Amygdala (tissue), 56 donors: ENCODE measurements at places on chromosomes 3 and 15.

GRCh38 chr3:13144163-13145023, 71.2 kb upstream of the IQSEC1 start:
- no peak for DNase-seq

DNA sequence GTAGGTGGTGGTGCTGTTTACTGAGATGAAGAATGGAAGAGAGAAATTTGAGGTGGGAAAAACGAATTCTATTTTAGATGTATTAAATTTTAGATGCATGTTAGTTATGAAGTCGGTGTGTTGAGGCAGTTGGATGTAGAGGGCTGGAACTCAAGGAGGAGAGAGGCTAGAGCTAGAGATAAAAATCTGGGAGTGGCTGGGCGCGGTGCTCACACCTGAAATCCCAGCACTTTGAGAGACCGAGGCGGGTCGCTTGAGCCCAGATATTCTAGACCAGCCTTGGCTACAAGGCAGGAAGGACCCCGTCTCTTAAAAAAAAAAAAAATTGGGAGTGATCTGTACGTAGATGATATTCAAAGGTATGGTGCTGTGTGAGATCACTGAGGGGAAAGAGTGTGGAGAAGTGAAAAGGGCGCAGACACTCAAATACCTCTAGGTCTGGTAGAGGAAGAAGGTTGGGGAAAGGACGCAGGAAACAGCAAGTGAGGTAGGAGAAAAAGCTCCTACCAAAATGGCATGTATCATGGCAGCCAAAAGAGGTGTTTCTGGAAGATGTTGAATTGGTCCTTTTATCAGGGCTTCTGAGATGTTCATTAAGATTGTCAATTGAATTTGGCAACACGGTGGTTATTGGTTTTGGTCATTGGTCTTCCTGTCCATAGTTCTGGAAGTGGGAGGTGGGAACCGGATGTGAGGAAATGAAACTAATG, 1.8 kb downstream of the YEATS2 start:
- no peak for DNase-seq

- DNase-seq, result peak; percentile 44
These were observed 102.6 kb upstream of the ROPN1 start for GRCh38 chr3:124094496-124094895.

DNA sequence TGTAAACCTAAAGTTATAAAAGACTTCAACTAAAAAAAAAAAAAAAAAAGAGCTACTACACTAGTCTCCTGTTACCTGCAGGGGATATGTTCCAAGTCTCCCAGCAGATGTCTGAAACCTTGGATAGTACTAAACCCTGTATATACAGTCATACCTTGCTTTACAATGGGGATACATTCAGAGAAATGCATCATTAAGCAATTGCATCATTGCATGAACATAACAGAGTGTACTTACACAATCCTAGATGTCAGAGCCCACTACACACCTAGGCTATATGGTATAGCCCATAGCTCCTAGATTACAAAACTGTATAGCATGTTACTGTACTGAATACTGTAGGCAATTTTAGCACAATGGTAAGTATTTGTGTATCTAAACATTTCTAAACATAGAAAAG, 119.1 kb downstream of the GMPS start:
- no peak for DNase-seq

GRCh38 chr15:100994597-100995446, 75.7 kb downstream of the LRRK1 start:
- DNase-seq, result no peak

DNA sequence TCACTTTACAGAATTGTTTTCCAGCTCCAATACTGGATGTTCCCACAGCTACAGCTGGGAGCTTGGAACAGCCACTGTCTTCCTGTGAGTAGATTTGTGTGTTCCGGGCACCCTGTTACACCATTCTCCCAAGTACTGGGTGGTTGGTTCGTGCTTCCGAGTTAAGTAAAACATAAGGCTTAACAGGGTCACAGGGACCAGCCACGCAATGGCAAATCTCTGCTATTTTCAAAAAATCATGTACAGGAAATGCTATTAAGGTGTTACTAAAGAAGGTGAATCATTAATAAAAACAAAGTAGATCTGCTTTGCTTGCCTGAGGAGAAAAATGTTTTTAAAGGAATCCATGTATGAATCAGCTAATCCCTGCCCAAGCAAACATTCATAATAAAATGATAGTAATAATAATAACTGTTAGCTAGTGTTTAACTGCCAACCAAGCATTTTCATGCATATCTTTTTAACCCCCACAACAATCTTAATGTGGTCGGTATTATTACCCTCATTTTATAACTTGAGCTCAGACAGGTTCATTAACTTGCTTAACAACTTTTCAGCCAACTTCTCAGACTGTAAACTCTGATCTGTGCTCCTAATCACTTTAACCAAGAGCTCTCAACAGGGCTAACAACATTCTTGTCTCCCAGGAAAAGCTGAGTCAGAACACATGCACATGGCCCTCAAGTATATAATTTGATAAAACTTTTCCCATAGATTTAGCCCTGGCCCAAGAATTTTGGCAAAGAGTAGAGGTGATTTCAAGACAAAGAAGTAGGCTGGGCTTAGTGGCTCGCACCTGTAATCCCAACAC, 2.7 kb upstream of the C2CD4A start:
- no peak for DNase-seq

DNA sequence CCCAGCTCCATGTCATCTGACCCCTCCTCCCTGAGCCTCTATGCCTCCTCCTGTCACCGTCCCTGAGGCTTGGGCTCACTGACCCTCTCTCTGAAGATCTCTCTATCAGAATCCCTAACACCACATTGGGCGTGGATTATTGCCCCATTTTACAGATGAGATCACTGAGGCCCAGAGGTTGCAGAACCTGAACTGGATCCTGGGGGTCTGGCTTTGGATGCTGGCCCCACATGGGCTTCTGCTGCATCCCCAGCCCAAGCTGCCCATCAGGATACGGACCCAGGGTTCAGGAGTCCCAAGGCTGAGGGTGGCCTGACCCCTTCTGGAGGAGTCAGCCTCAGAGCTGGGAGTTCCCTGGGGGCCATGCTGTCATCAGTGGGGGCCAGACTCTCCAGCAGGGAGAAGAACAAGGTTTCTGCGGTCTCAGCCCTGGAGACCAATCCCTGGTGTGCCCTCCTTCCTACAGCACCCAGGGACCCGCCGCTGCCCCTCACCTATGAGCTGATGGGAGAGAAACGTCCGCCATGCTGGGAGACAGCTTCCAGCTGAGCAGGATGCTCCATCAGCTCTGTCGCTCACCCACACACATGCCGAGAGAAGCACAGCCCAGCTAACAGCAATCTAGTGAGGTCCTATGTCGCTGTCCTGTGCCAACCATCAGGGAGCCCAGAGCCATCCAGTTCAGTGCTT, 273.1 kb downstream of the UACA start:
- no peak for DNase-seq

DNA sequence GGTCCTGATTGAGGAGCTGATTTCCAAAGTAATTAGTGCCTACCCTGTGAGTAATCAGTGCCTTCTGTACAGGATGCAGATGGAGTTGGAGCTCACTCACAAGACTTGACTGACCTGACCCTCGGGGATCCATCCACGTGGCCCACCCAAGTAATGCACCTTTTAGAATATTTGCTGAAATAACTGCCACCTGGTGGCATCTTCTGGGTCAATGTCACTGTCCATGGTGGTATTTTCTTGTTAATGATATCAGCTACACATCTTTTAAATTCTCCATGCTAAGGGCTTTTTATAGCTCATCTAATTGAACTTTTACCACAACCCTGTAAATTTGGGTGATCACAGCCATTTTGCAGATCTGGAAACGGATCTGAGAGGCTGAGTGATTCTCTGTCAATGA, 74.3 kb upstream of the ANKRD34C start:
- no peak for DNase-seq

- no peak for DNase-seq
These were observed 10.9 kb upstream of the LZTFL1 start for GRCh38 chr3:45852828-45853227.

DNA sequence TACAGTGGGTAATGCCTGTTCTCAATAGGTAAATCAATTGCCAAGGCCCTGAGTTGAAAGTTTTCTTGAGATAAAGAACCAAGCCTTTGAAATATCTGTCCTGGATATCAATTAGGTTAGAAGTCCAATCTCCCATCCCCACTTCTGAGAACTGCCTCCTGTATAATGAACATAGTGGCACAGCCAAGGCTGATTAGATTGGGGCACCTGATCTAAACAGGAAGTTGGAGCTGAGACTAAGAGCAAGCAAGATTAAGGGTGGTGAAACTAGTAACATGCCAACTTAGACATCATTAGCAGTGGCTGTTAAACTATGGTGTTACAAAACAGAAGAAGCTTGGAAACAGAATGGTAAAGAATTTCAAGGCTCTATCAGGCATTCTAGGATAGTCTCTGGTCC, 137.7 kb upstream of the TMEM108 start:
- DNase-seq, result no peak

GRCh38 chr3:125160606-125161371, 51.8 kb downstream of the SLC12A8 start:
- DNase-seq, result no peak

- no peak for DNase-seq
These were observed 60.2 kb downstream of the SCN5A start for GRCh38 chr3:38588995-38589937.

- DNase-seq, result no peak
These were observed 3.2 kb upstream of the BCL2L10 start for GRCh38 chr15:52115598-52116427.

DNA sequence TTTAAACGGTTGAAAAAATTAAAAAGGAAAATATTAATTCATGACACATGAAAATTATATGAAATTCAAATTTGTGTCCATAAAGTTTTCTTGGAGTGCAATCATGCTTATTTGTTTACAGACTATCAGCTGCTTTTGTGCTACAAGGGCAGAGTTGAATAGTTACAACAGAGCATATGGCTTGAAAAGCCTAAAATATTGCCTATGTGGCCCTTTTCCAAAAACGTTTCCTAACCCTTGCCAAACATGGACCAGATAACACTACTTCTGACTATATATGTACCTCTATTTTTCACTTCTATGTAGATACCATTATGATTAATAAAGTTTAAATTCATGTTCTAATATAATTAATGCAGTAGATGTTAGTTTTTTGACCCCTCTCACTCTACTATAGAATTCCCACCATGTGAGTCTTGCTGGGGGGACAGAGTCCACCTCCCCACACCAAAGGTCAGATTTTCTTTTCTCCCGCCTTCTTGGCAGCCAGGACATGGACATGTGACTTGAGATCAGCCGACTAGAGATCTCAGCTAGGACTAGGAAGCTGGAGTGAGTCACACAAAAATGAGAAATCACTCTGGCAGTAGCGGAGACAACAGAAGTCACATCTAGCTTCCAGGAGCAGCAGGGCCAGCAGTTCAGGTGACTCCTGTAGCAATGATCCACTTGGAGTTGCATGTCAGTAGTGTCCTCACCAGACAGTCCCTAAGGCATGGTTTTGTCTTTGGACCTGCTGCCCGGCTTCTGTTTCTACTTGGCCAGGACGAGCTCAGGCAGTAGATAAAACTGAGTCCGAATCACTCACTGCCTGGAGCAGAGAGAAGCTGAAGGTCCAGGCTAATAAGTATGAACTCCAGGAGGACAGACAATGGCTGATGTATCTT, 22.4 kb downstream of the CIAO2A start:
- no peak for DNase-seq

GRCh38 chr3:17515445-17516234, 226.8 kb downstream of the TBC1D5 start:
- DNase-seq, result no peak

DNA sequence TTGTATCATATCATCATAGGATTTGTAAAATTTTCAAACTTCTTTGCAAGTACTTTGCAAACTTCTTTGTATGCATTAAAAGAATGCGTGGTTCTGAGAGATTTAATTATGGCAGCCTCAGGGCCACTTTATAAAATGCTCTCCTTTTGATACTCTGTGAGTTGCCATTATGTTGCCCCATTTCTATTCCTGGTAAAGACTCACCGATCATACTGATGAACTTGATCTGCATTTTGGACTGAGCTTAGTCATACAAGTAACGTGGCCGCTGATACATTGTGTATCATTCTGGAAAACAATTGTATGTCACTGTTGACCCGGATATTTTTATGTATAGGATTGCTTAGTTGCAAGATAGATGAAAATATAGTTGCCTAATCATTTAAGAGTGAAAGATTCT, 38.8 kb downstream of the AKAP13 start:
- DNase-seq, result no peak

GRCh38 chr3:124952282-124952855, 17.8 kb upstream of the MUC13 start:
- no peak for DNase-seq

DNA sequence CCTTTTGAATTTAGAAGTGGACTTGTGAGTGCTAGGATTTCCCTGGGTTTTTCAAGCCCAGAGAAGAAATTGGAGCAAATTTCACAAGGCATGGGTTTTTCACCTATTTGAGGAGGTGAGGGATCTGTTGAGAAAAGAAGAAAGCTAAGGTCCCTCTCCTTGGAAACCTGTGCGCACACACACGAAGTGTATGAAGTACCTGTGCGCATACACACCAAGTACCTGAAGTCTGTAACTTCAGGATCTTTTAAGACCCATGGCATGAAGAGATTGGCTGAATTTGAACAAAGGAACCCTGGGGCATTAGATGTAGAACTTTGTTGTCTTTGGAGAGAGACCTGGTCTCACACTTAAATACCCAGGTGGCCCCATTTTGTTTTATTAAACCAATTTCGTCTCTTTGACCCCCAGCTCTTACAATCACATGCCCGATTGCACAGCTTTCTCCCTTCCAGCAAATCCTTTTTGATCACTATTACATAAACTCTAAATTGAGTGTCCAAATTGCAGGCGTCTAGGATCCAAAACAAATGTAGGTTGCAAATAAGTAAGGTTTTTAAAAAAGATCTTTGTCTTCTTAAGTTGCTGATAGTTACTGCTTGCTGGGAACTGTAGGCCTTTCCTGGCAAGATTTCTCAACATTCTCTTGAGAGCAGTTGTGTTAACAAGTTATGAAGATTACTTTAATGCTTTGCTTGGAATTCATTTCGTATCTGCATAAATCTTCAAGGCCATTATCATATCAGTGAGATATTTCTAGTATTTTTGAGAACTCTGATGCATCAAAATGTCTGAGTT, 64.3 kb downstream of the CMTM8 start:
- DNase-seq, result no peak

DNA sequence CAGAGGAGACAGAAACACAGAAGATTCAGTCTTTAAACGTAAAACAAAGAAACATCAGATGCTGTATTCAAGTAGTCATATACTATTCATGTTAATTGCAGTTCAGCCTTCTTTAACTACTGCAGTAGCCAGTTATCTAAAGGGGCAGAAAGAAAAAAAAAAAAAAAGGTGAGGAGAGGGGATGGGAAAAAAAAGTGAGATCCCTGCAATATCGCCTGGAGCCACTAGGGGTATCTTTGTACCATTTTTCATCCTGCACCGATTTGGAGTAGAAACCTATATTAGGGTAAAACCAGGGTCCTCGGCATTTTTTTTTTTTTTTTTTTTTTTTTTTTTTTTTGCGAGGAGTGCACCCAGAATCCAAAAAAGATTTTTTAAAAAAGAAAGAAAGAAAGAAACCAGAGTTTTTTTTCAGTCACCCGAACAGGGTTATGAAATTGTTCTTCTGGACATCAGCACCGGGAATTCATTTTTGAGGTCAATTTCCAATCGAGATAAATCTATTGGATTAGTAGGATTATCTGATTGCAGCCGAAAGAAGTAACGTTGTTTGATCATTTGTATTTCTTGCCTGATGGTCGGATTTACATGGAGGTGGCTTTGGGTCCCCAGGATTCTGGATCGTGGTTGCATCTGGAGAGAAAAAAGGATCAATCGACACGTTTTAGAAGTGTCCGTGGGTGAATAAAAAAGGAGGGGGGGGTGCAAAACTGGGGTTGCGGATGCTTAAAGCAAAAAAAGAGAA, 186.7 kb downstream of the NLGN1 start:
- DNase-seq, result no peak

GRCh38 chr3:19215427-19215826, 67.1 kb downstream of the KCNH8 start:
- no peak for DNase-seq

GRCh38 chr3:152737021-152737908, 97.7 kb upstream of the P2RY1 start:
- DNase-seq, result no peak
